ENCODE measurements at places on chromosomes 16 and 17. TPM values are rescaled to one million over a fixed set of nuclear protein-coding genes. Genes with fewer than 3 reads are reported as not detected.

RNF43 gene
- total RNA-seq: under 0.01 TPM

DUSP3 gene
- total RNA-seq: 55.1 TPM

MMP28 gene
- 0.37 TPM for total RNA-seq

TMED6 gene
- 0.37 TPM for total RNA-seq

NPIPB9 gene
- 2.7 TPM for total RNA-seq

SEPTIN12 gene
- total RNA-seq: not detected

NTHL1 gene
- total RNA-seq: 19.7 TPM

GDPD3 gene
- total RNA-seq: 1.8 TPM

CCL4 gene
- not detected for total RNA-seq

SLC13A2 gene
- total RNA-seq: not detected

DHX58 gene
- 7.0 TPM for total RNA-seq

HLF gene
- under 0.01 TPM for total RNA-seq

KRTAP17-1 gene
- not detected for total RNA-seq

CAMKK1 gene
- total RNA-seq: 9.9 TPM

ALOX15 gene
- not detected for total RNA-seq

NPIPB6 gene
- total RNA-seq: not detected

GPR179 gene
- not detected for total RNA-seq

TMEM92 gene
- not detected for total RNA-seq

OTOA gene
- total RNA-seq: under 0.01 TPM

SLC47A1 gene
- 5.1 TPM for total RNA-seq

DHRS7C gene
- not detected for total RNA-seq

LRRC75A gene
- total RNA-seq: 1.4 TPM

KRTAP4-1 gene
- not detected for total RNA-seq

STAT3 gene
- total RNA-seq: 79.4 TPM

FBXW10B gene
- 2.2 TPM for total RNA-seq

GFER gene
- total RNA-seq: 9.9 TPM

MRC2 gene
- total RNA-seq: 164 TPM

C16orf92 gene
- not detected for total RNA-seq

ENKD1 gene
- total RNA-seq: 15.8 TPM

CCL2 gene
- 6.1 TPM for total RNA-seq

CRYBA1 gene
- not detected for total RNA-seq

NHERF1 gene
- 22.7 TPM for total RNA-seq

MMP25 gene
- total RNA-seq: under 0.01 TPM

NPIPB12 gene
- total RNA-seq: 13.2 TPM
